RPMI7951 (cell line): ENCODE measurements at places on chromosomes 4 and X. TPM values are rescaled to one million over a fixed set of nuclear protein-coding genes. Genes with fewer than 3 reads are reported as not detected.

DNA sequence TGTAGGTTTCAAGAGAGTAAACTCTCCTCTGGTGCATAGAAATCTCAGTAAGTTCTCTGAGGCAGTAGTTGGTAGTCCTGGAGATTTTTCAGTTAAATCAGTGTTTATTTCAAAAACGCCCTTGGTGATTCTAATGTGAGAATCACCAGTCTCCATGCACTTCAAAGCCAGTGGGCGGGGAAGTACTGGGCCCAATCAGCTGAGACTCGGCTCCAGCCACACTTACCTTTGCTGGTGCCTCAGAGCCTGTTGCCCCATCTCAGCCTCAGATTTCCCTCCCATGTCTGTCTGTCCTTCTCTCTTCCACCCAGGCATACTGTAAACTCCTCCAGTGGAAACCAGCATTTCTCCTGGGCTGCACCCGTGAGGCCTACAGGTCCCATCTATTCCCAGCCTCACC, 7.4 kb upstream of the MGST2 start:
- DNase-seq, result no peak

GRCh38 chr4:8315435-8316250, 46.1 kb downstream of the HTRA3 start:
- peak; percentile 81 for DNase-seq

PDZD4 gene
- total RNA-seq, result 0.12 and 0.68 TPM in 2 replicates

FAM53A gene
- 0.78 and 1.1 TPM in 2 replicates for total RNA-seq

GRCh38 chrX:17414027-17414658, 39.1 kb downstream of the NHS start:
- no peak for DNase-seq

ZCCHC13 gene
- not detected in 2 replicates for total RNA-seq

DNA sequence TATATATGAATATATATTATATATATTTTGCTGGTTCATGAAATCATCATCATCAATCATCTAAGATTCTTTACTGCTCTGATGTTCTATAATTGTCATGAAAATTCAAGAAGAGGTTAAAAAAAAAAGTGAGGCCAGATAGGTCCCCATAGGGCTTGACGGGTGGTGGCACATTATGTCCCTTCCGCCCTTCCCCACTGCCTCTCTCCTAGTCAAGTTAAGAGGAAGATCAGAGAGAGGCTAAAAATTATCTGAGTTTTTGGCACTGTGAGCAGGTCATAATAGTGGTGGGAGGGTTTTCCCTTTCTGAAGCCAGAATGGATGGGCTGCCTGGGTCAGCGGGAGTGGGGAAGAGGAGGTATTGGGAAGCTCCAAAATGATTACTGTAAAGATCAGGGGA, 5.4 kb downstream of the SYNPO2 start:
- no peak for DNase-seq

- no peak for DNase-seq
Measured at GRCh38 chrX:116009861-116010710, 160.5 kb upstream of the AGTR2 start.

CENPVL1 gene
- total RNA-seq, result not detected in 2 replicates

DNA sequence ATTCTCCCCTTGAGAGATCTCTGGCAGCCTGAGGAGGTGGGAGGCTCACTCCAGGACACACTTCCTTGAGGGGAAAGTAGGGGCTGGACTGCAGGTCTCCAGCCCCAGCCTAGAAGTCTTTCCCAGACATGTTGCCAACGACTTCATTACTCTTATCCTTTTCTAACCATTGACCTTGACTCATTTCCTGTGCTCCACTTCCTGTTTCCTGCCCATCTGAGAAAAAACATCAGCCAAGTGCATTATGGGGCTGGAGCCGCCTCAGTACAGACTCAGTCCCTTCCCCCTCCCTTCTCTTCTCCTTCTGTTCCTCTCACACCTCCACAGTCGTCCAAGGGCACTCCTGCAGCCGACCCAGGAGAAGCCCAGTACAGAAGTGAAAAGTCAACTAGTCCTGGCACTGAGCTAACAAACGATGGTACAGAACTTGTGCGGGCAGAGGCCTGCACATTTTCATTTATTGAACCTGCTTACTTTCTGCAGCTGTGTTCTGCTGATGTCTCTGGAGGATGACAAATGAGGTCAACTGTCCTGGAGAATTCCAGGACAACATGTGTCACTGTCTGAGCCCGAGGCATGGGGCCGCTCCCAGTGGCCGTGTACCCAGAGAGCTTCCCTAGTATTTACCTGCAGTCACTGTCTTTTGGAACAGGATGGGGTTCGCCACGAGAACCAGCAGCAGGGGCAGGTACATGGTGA, 20.1 kb downstream of the GPR143 start:
- DNase-seq, result peak; percentile 82

DNA sequence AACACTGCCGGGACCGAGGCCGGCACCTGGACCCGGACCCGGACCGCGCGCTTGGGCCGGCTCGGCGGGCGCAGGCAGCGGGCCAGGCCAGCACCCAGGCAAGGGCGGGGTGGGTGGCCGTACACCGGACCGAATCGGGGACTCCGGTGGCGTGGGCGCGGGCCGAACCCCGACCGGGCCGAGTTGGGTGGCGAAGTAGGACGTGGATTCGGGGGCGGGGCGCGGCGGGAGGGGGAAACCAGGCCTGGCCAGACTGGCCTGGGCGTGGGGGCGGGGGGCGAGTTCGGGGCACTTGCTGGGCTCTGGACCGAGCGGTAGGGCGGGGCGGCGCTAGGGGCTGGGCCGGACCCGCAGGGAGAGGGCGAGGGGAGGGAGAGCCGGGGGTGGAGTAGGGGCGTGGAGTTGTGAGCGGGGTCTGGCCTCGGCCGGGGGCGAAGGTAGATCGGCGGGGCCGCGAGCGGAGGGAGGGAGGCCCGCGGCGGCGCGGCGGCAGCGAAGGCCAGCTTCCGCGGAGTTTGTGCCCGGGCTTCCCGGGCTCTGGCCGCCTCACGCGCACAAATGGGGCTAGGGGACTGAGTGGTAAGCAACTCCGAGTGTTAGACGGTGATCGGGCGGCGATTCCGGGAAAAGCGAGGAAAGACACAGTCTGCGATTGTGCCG, 1.8 kb upstream of the BCORL1 start:
- DNase-seq, result peak; percentile 11

DNA sequence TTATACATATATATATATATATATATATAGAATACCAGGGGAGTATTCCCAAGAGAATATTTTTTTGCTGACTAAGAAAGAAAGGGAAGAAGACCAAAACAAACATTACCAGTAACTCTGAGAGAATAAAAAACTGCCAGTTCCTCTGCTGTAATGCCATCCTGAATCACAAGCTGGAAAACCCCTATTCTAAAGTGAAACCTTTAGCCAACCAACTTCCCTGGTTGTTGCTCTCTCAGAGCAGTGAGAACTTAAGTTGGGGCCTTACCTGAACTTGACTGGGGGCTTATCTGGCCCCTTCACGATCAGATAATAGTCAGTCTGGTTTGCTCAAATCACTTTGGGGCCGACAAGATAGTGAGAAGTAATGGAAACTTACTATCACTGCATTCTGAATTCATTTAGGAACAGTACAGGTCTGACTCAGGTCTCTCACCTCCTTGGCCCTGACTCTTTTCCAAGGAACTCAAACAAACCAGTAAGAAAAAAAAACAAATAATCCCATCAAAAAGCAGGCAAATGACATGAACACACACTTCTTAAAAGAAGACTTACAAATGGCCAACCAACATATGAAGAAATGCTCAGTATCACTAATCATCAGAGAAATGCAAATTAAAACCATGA, 62.5 kb downstream of the CD40LG start:
- no peak for DNase-seq

DNA sequence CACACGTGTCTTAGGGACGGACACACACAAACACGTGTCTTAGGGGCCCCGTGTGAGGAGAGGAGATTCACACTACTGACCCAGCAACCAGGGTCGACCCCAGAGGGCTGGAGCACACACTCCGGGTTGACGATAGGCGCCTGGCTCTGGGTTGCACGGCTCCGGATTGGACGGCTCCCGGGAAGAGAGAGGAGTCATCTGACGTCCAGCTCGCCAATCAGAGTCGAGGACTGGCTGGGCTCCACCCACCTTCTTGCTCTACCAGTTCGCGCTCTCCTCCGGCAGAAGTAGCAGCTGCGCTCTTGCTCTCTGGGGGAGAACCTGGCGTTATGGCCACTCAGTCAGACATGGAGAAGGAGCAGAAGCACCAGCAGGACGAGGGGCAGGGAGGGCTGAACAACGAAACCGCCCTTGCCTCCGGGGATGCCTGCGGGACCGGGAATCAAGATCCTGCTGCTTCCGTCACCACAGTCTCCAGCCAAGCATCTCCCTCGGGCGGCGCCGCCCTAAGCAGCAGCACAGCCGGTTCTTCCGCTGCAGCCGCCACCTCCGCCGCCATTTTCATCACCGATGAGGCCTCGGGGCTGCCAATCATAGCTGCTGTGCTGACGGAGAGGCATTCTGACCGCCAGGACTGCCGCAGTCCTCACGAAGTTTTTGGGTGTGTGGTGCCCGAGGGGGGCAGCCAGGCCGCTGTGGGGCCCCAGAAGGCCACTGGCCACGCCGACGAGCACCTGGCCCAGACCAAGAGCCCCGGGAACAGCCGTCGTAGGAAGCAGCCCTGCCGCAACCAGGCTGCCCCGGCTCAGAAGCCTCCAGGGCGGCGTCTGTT, 74.3 kb downstream of the NUDT10 start:
- DNase-seq, result no peak

- DNase-seq, result peak; percentile 57
Measured at GRCh38 chrX:24339911-24340310, 20.5 kb upstream of the SUPT20HL1 start.

TEX13C gene
- total RNA-seq, result under 0.01 TPM in 1 of 2 replicates, not detected in the other

PGAM4 gene
- total RNA-seq, result not detected in 2 replicates

SMIM43 gene
- total RNA-seq, result not detected in 2 replicates

OSTC gene
- total RNA-seq, result 257 and 281 TPM in 2 replicates

CDX4 gene
- total RNA-seq, result not detected in 2 replicates

- DNase-seq, result peak; percentile 97
Measured at GRCh38 chrX:10103023-10103422, 53.8 kb upstream of the CLCN4 start.
